Activated CD8-positive, alpha-beta memory T cell treated with anti-CD3 and anti-CD28 coated beads for 1 hour (primary cell): ENCODE measurements at places on chromosomes 5 and 9.

DNA sequence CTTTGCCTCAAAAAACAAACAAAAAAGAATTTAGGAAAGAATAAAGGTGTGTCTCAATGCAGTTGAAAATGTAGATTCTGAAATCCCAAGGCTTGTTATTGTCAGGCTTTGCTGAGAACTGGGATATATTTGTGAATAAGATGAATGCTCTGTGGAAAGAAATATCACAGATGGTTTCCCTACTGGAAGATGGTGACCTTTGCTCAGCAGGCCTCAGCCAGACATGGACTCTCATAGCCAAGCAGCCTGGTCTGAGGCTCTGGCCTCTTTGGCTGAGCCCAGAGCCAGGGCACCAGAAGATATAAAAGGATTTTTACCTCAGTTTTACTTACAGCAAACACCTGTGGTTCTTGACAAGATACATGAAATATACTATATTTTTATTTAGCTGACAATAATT, 37.1 kb downstream of the AGXT2 start:
- no peak for DNase-seq

DNA sequence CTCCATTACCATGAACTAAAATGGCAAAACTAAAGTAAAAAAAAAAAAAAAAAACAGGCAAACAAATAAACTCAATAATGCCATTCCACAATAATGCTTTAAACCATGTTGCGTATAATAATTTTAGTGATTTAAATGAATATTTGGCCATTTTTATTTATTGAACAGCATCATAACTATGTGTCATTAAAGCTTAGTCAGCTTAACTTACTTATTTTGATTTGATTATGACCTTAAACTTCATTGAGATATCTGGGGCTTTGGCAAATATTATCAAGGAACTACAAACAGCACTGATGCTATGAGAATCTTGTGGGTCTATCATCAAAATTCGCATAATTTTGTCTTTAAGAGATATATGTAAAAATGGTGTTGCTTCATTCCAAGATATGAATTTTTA, 1610.3 kb upstream of the NUDT12 start:
- no peak for DNase-seq

GRCh38 chr9:81079055-81079454, 610.3 kb downstream of the TLE1 start:
- no peak for DNase-seq

DNA sequence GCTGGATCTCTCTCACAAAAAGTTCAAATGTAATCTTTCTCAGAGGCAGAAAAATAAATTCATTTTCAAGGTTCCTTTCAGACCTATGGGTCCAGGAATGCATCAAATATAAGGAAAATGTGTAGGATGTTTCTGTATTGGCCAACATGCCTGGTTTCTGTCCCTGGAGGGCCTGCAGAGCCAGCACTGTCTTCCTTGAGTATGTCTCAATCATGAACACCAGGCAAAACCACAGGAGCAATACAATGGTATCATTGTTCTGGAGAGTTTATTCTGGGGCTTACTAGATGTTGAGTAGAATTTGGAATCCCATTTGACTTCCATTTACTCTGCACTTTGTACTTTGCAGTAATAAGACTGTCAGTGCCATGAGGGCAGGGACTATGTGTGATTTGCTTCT, 23.5 kb downstream of the INSYN2B start:
- DNase-seq: no peak

- no peak for DNase-seq
These were observed 1.4 kb downstream of the MARCHF3 start for GRCh38 chr5:127028822-127029457.

DNA sequence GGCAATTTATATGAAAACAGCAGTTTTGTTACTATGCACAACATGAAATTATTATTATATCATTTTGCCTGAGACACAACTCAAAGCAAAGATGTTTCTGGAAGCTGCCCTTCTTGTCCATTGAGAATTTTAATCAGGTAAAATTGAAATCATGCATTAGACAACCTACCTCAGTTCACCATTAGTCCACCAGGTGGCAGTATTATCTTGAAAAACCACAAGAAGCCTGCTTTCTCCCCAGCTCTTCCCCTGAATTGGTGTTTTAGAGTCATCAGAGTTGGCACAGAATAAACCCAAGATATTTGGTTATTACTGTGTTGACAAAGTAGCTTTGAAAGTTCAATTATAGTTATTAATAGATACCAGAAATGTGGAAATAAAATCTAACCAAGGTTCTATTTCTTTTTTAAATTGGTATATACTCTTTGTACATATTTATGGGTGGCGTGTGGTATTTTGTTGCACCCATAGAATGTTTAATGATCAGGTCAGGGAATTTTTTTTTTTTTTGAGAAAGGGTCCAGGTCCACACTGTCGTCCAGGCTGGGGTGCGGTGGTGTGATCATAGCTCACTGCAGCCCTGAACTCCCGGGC, 25.7 kb downstream of the UTP15 start:
- DNase-seq: no peak

DNA sequence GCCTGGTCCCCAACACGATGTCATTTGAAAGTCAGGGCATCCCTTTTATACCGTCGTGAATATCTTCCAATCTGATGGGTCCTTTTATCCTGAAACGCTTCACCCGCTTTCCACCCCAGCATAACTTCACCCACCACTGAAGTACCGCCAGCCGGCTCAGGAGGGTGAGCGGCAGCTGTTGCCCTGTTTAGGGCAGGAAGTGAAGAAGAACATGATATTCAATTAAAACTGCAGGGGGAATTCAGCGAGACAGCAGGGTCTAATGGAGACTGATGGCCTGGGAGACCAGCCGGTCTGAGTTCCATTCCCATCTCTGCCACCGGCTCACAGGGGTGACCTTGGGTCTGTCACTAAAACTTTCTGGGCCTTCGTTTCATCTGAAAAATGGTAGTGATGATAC, 68.2 kb upstream of the EGFLAM start:
- DNase-seq: no peak

DNA sequence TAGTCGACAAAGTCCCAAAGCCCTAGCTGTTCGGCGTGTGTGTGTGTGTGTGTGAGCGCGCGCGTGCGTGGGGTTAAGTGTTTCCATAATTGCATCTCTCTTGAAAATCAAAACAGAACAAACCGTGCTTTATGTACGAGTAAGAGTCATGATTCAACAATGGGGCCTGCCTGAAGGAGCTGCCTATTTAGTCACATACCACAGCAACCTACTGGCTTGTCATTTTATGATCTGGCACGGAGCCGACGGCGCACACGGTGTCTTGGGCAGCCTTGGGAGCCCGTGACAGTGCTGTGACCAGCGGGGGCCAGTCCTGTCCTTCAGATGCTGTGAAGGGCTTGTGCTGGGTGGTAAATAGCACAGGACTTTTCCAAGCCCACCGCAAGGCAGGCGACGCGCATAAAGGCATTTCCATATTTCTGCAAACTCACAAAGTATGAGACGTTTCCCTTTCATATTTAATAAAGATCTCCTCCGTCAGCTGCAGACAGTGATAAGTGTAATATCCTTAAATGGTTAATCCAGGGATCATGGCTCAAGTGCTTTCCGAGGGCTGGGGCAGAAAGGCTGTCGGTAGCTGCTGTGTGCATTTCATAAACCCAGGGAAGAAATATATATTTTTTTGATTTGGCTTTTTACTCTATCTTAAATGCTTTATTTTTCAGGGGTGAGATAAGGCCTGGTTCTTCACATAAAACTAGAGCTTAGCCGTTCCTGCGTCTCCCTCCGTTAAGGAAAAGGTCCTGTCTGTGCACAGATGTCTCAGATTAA, 270.2 kb upstream of the IRX1 start:
- DNase-seq: no peak

GRCh38 chr9:72292874-72293607, 72.0 kb downstream of the ZFAND5 start:
- DNase-seq: no peak

DNA sequence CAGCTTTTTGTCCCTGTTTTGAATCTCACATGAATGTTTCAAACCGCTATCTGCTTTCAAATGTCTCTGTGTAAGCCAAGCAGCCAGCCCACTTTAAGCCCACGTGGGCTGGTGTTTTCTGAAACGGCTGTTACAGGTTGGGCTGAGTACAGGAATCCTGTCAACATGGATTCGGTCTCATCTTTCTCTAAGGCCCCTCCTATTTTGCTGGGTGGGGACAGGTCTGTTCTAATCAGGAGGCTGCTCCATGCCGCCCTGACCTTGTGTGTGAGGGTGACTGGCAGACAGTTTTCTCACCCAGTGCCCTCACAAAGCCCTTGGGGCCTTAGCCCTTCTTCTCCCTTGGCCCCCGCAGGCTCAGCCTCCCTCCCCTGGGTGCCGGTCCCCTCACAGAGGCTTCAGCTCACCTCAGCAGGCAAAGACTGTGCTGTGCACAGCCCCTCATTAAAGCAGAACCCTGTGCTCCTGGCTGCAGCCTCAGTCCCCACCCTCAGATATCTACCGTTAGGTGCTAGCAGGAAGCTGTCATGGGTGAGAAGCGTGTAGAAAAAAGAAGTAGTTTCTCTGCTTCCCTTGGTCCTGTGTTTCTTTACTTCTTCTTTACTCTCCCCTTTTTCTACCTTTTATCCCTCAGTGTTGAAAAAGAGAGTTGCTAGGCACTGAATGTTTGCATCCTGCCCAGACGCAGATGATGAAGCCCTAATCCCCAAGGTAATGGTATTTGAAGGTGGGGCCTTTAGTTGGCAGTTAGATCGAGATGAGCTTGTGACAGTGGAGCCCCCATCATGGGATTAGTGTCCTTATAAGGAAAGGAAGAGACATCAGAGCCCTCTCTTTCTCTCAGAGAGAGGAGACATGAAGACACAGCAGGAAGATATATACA, 205.7 kb downstream of the ADAMTS12 start:
- no peak for DNase-seq

GRCh38 chr5:34496701-34497469, 159.2 kb upstream of the RAI14 start:
- no peak for DNase-seq

- no peak for DNase-seq
These were observed 115.9 kb downstream of the FBXL7 start for GRCh38 chr5:15615859-15616258.

DNA sequence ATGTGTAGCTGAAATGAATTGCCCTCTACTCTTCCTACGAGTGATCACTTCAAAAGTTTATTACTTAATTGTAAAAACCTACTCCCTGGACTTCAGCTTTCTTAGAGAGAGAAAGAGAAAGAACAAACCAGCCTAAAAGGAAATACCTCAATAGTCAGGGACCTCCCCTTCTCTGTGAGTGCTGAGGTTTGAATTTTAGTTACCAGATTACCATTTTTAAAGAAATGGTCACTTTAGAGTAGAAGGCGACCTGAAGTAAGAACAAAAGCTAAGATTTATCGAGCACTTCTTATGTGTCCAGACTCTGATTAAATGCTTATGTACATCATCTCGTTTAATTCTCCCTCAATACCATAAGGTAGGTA, 11.3 kb downstream of the RAPGEF1 start:
- no peak for DNase-seq

DNA sequence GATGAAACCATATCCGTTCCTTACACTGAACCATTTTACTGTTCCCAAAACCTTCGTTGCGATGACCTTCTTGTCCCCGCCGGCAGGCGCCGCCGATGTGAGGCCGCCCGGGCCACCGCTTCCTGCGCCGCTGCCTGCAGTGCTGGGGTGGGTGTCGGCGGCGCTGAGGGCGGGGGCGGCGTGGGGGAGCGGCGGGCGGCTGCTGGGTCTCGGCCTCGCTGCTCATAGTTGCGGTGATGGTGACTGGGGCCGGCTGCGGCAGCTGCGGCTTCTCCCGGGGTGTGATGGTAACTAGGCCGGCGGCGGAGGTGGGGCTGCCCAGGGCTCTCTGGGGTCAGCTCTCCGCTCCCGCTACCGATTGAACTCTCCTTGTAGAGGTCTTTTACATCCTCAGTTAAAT, 14.1 kb upstream of the OR2S2 start:
- no peak for DNase-seq

GRCh38 chr5:51832934-51833470, 449.8 kb downstream of the ISL1 start:
- DNase-seq: no peak

GRCh38 chr5:31362529-31362900, 169.0 kb downstream of the CDH6 start:
- no peak for DNase-seq

- no peak for DNase-seq
These were observed 168.5 kb upstream of the GAS1 start for GRCh38 chr9:87115785-87116184.

DNA sequence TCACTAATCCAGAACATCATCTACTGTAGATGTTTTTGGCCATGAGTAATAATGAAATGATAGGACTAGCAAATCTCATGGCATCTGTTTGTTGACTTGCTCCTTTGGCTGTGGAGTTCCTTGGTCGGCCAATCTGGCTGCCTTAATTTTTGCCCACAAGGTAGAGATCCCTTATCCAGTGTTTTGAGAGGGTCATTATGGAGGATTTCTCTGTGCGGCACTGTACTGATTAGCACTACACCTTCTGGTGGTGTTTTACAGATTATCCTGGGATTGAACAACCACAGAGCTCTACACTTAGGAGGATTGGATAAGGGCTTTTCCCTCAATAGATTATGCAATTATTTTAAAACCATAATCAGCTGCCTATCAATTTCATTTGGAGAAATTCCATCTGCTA, 3.2 kb upstream of the ENHO start:
- no peak for DNase-seq

DNA sequence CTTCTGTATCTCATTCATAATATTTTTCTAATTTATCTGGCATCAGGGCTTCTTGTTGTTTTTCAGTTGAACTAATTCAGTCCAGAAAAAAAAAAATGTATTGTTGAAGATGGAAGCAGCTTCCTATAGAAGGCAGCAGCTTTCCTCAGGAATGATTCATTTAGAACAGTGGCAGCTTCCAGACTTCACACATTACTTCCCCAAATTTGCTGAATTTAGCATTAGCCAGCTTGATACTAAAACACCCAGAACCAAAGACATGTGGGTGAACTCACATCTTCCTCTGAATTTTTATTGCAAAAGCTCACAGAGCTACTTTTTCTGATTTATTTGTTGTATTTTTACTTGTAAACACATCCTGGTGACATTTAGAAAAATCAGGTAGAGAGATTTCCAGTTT, 53.8 kb downstream of the HCN1 start:
- DNase-seq: no peak

DNA sequence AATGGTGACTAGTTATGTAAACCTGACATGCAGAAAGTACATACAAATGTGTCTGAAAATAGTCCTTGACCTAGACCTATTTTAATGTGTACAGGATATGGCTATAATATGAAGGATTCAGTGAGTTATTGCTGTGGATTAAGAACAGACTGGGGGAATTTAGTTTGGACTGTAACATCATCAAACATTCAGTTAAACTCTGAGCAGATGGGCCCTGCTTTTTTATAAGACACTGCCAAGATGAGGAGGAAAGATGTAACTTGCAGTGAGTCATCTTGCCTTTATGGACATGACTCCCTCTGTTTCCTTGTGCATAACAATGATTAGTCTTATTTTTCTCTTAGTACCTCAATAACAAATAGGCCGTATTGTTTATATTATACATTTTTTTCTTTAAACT, 12.2 kb downstream of the PPP3R2 start:
- DNase-seq: no peak

- DNase-seq: no peak
These were observed 39.5 kb upstream of the HSPB3 start for GRCh38 chr5:54415896-54416601.
